Activated CD8-positive, alpha-beta memory T cell treated with anti-CD3 and anti-CD28 coated beads, Interleukin-2, amount 50 U/mL, for 4 hours (primary cell): ENCODE measurements at places on chromosomes 16 and 17.

DNA sequence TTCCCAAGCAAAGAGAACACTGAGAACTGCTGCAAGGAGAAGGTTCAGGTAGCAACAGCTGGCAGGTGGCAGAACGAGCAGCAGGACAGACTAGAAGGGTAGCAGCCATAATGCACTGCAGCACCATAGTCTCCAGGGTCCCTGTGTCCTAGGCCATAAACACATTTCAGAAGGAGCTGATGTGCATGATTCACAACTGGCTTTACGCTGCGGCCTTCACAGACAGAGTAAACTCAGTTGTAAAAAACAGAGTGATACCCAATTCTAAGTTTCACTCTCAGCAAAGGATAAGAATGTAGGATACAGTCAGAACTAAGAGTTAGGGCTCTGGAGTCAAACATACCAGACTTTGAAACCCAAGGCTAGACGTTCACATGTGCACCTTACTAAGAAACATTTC is 24.4 kb downstream of the ARHGAP17 start:
- no peak for DNase-seq

DNA sequence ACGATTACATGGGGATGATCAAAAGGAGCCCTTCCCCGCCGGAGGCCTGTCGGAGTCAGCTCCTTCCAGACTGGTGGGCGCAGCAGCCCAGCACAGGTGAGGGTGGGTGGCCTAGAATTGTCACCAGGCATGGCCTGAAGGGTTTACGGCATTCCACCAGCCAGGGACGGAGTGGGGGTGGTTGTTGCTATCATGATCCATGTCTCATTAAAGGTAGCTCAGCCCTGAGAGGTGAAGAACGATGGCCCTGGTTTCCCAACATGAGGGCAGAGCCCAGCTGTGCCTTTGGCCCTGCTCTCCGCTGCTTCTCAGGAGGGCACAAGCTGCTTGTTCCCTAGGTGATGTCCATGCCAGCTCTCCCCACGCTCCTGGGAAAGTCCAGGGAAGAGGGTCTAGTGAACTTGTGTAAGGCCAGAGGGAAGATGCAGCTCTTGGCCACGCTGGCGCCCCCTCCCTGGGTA is 14.2 kb downstream of the IRF8 start:
- no peak for DNase-seq

DNA sequence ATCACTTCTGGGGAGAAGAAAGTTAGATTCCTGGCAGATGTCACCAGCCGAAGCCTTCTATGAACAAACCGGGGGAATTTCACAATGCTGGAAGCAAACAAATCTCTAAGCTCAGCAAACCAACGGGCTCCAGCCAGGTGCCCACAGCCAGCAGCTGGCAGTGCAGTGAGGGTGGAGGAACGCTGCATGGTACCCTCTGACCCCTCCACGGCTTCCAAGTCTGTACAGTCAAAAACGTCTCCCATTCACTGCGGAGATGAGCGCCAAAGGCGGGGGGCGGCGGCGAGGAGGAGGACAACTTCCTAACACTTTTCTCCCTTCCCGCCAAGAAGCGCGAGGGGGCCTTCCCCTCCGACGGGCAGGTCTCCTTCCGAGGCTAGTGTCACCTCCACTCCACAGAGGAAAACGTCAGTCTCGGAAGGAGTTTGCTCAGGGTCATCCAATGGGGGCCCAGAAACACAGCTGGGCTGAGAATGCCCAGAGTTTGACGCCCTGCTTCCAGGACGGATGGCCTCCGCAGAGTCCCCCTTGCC is 924 bp downstream of the ZNF598 start:
- no peak for DNase-seq

DNA sequence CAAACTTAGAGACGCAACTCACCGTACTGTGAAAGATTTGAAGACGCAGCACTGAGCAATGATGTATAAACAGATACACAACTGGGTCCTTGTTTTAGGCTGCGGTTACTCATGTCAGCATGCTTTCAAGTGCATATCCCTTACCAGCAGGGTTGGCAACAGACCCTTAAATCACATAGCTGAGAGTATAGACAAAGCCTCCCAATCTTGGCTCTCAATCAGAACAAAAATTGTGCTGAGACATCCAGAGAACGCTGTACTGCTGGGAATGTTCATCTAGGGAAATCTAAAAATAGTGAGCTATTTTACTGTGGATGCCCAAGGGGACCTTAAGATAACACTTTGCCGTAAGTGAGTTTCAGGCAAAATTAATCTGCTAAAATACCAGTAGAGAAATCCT is 84.4 kb upstream of the NUDT7 start:
- no peak for DNase-seq

- no peak for DNase-seq
These were observed 15.1 kb downstream of the ANKFY1 start for GRCh38 chr17:4248504-4249277.

DNA sequence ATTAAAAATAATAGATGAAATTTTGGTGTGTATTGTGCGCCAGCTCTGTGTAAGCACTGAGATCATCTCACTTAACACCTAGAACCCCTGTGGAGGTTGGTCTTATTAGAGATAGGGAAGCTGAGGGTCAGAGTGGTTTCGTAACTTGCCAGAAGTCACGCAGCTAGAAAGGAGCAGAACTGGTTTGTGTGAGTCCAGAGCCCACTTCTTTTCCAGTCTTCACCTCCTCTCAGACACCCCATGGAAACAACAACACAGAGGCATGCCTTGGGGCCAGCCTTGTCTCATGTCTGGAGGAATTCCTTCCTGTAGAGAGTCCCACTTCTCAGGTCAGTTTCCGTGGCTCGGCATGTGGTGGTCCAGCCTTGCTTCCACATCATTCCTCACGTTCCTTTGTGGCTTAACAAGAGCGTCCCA is 16.5 kb downstream of the YPEL2 start:
- no peak for DNase-seq

DNA sequence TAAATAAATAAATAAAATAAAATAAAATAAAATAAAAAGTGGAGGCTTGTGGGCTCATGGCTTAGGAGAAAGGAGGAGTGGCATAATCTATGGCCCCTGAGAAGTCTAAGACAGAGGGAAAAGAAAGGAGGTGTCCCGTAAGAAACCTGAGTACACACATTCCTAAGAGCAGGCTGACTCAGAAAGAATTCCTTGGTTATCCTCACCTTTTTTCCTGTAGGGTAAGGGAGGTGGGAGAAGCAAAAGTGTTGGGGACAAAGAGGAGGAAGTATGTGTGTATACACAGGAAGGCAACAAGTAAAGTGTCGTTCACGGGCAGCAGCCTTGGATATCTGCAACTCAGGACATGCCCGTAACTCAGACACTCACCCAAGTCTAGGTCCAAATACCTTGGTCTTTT is 29.3 kb downstream of the MARF1 start:
- no peak for DNase-seq

DNA sequence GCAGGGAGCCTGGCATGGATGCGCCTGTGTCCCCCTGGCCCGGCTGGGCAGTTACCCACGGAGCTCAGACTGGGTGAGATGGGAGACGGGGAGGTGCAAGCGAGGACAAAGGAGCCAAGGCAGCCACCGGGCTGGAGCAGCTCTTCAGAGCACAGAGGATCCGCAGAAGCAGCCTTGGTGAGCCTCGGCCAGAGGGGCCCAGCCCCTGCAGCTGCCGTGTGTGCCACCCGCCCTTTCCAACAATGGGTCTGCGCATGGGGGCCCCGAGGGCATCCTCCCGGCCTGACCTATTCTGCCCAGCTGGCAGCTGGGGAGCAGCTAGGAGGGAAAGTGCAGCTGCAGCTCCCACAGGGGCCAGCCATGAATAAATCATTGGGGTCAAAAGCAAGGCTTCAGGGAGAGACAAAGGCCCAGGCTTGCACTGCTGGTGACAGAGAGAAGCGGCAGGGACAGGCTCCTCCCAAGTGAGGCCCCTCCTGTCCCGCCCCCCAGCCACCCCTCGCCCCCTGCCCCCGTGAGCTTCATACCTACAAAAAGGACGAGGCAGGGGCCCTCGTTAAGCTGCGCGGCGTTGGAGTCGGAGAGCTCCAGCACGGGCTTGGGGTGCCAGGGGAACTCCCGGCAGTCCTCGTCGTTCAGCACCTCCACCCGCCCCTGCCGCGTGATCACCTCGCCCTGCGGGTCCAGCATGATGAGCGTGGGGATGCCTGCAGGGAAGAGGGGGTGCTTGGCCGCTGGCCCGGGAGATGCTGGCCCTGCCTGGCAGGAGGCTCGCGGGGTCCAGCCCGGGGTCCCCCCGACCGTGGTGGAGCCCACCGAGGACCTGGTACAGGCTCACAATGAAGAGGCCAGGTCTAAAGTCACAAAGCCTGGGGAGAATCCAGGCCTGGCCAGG is 22.6 kb downstream of the MRM3 start:
- no peak for DNase-seq

DNA sequence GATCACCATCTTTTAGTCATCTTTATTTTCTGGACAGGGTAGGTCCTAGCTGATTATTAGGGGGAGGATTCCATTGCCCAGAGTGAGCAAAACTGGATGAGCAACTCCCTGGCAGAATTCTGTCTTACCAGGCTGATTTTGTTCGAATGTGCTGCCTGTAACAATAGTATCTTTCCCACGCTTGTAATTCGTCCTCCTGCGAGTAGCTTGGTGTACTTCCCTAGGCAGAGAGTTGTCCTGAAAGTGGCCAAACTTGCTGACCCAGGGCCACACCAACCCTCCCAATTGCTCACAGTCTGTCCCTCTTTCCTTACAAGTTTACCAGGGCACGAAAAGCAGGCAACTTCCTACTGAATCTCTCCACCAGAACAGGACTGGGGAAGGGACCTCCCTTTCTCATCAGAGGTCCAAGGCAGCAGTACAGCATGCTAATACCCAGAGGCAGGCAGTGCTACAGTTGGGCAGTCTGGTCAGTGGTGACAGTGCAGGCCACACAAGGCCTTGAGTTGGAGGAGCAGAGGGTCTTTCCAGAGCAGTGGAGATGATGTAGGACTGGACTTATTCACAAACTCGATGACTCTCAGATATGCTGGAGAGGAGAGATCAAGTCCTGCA is 67.8 kb upstream of the NLK start:
- DNase-seq, result no peak

- no peak for DNase-seq
These were observed 138.8 kb downstream of the PRKCA start for GRCh38 chr17:66441101-66441661.

GRCh38 chr16:13064821-13065220 is 163.4 kb downstream of the SHISA9 start:
- DNase-seq, result no peak

GRCh38 chr17:40433551-40434415 is 9.5 kb upstream of the IGFBP4 start:
- no peak for DNase-seq

DNA sequence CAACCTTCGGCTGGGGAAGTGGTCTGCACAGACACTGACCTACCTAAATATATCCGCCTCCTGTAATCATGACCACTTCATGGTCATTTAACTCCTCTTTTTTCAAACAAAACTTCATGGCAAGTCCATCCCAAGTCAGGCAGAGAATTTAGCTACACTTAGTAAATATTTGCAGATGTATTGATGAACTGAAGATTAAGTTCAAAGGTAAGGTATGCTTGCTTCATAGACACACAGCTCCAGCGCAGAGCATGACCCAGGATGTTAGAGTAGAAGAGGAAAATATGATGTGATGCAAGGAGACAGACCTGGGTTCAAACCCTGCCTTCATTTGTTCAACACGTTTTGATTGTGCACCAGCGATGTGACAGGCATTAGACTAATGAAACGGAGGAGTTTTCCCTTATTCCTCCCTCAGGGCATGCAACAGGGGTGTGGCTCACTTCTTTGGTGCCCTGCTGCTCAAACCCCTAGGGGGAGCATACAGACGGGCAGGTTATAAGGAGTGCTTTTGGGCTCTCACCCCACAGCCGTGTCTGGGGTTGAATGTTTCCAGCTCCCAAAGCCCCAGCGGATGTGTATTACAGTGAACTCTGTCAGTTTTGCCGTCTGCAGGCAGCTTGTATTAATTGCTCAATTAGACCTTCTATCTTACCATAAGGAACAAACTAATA is 23.9 kb upstream of the CLEC3A start:
- no peak for DNase-seq

- DNase-seq, result no peak
These were observed 15.7 kb downstream of the SLC16A3 start for GRCh38 chr17:82244413-82245133.

DNA sequence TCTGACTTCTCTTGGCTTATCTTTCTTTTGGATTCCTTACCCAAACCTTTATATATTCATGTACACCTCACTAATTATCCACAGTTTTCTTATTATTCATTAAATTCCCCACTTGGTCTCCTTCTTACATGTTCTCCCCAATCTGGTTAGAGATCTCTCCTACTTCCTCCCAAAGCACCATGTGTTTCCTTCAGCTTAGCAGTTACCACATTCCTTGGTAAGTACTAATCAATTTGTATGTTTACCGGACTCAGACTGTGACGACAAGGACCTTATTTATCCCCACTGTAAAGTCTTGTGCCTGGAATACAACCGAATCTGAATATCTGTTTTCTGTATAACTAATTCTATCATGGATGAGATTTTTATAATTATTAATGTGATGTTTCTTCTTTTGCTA is 389.5 kb downstream of the KCNJ2 start:
- no peak for DNase-seq

GRCh38 chr16:30548416-30549253 is 9.5 kb downstream of the ZNF764 start:
- DNase-seq, result no peak

DNA sequence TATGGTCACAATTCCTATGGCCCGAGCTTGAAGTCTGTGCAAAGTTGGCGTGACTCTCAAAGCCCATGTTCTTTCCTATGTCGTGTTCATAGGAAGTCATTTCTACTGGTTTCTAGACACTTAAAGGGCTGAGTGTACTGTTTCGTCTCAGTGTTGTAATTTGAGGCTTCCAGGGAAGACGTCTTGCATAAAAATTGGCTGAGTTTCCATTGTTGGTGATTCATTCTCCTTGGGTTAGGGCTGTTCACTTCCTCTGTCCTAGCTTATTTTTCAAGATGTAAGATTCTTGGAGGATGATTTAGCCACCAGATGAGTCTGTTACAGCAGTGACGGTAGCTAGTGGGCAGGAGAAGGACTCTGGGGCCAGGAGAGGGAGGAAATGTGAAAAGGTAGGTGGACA is 43.1 kb downstream of the PIK3R5 start:
- no peak for DNase-seq

GRCh38 chr17:56777859-56778258 is 55.9 kb downstream of the C17orf67 start:
- DNase-seq, result no peak

GRCh38 chr16:59909262-59909661 is 1175.1 kb upstream of the GOT2 start:
- no peak for DNase-seq

- no peak for DNase-seq
These were observed 103.3 kb upstream of the CACNG3 start for GRCh38 chr16:24152826-24153225.

DNA sequence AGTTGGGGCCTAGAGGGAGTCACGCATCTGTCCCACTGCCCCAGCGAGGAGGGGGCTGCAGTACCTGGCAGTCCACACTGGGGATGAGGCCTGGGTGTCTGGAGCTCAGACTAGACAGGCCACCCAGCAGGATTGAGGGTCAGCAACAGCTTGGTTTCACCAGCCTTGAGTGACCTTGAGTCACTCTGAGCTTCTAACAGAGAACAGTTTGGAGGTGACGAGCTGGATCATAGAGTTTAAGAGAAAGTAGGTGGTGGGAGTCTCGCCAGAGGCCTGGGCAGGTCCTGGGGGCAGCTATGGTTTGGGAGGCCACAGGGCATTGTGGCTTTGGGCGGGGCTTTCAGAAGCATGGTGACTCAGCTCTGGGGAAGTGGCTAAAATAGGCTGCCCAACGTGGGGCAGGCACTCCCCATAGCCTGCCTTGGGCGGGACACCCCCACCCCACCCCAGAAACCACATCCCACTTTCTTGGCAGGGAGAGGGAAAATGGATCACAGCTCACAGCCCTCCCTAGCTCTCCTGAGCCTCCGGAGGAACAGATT is 20.5 kb downstream of the CDC42EP4 start:
- no peak for DNase-seq
